CD4-positive, alpha-beta T cell treated with Interleukin-1 beta for 1 hour (primary cell): ENCODE measurements at places on chromosomes 13 and 19.

- no peak for DNase-seq
Observed at GRCh38 chr13:93751117-93751516, 524.5 kb downstream of the GPC6 start.

- no peak for DNase-seq
Observed at GRCh38 chr19:41783612-41784011, 12.8 kb upstream of the CEACAM3 start.

DNA sequence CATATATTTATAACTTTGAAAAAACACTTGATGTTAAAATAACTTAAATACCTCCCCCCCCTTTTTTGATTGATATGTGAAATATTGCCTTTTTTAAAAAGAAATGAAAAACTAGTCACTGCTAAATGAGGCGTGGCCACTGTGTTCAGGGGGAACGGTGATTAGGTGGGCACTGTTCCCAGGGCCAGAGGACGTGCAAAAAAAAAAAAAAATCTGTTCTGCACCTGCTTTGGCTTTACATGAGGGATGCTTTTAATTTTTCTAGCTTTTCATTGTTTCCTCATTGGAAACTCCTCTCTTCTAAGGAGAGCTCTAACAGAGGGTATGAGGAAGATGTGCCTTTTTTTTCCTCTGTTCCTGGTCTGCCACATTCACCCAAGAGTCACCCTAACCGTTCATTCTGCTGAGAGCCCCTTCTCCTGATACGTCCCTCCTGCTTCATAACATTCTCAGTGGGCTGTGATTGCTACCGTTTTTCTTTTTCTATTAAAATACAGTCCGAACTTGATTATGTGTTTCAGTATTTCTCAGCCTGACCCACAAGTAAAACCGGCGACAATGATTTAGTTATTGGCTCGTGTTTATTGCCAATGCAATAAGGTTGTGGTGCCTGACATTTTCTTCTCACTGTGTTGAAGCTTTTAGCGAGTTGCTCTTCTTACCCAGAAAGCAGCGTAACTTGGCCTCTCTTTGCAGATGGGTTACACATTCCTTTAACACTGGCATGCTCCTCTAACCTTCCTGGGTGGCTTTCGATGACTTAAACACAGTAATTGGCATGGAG, 64.8 kb upstream of the ZNF536 start:
- no peak for DNase-seq

DNA sequence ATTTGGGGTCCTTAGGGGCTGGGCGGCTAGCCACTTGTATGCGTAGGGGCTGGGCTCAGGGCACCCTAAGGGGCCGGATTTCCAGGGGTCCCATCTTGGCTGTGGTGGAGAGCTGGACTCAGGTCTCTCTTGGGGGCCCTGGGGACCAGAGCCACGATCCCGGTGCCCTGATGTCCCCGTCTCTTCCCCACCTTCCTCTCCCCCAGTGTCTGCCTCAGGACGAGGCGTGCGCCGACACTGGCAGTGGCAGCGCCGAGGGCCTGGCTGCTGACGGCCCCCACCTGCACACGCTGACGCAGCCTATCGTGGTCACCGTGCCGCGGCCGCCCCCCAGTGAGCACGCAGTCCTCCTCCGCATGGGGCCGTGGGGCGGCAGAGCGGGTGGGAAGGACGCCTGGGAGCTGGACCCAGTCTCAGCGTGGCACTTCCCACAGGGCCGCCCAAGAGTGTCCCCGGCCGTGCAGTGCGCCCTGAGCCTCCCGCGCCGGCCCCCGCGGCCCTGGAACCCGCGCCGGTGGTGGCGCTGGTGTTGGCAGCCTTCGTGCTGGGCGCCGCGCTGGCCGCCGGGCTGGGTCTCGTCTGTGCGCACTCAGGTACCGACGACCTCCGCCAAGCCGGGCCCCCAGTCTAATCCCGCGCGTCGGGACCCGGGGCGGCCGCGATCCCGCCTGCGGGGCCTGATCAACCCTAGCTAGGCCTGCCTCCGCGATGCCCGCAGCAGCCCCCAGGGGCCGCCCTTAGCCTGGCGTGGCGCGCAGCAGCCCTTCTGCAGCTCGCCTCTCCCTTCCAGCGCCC, 2.7 kb upstream of the SNAPC2 start:
- DNase-seq: peak; percentile 62

GRCh38 chr13:37490176-37490779, 108.3 kb downstream of the POSTN start:
- no peak for DNase-seq

- DNase-seq: no peak
Observed at GRCh38 chr13:105732806-105733529, 802.5 kb downstream of the EFNB2 start.

DNA sequence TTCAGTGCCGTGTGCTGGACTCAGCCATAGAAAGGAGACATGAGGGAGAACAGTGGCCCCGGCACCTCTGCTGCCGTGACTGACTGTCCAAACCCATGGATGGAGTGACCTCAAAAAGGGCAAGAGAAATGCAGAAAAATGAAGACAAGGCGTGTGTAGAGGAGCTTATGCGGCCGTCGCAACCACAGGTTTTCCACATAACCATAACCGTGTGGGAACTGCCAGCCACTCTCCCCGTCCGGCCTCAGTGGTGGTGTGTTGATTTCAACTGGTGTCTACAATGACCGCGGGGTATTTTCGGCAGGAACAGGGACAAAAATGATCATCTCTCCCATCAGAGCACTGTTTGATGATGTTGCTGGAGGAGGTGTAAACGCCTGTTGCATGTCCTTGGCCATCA, 42.9 kb upstream of the F7 start:
- no peak for DNase-seq

DNA sequence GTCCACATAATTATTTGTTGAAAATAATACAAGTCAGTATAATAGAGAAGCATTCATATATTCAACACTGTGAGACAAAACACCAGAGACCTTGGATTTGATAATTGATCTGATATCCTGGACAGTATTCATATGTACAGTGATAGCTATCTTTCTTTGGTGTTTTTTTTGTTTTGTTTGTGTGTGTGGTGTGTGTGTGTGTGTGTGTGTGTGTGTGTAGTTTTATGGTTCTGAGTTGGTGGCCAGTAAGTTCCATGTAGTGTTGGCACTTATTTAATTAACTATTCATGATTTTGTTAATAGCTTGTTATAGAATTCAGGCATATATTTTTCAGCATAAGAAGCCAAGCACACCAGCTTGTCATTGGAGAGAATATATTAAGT, 1.6 kb upstream of the ANGPTL6 start:
- DNase-seq: no peak

DNA sequence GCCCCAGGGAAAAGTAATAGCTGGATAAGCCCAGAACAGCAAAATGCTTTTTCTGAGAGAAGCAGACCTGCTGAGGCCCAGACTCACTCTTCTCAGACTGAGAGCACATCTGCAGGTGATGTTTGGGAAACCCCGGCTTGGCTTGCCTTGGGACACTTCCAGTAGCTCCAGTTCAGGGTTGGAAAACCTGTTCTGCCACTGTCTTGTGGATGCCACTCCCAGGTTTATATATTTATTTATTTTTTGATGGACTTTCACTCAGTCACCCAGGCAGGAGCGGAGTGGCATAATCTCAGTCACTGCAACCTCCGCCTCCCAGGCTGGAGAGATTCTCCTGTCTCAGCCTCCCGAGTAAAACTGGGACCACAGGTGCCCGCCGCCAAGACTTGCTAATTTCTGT, 8.0 kb upstream of the SMARCA4 start:
- DNase-seq: no peak

- DNase-seq: no peak
Observed at GRCh38 chr13:106911020-106911419, 343.1 kb upstream of the ARGLU1 start.

DNA sequence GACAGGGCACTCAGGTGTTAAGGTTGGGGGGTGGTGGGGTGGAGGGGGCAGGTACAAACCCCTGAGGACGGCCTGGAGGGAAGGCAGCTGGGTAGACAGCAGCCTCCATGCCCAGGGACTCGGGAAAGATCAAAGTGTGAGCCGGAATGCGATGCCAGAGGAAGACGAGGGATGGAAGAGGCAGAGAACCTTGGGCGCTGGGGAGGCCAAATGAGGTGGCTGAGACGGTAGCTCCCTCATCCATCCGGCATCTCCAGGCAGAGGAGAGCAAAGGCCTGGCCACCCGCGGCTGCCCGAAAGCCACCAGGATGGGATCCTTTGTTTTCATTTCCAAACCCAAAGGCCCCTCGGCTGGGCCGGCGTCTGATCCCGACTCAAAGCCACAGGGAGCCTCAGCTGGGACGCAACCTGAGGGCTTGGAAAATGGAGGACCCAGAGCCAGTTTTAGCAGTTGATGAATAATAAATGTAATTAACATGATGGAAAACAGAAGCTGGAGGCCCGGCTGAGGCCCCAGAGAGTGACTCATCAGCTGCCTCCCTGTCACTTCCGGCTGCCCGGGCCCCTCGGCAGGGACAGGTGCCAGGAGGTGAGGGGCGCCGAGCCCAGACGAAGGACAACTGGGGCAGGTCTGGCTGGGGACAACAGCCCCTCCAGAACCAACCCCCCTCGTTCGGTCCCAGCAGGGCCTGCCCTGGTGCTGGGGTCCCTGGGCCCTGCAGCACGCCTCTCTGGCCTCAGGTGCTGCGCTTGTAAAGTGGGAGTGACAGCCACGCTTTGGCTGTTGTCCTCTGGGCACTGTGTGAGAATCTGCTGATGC, 61.6 kb downstream of the CEBPG start:
- no peak for DNase-seq

GRCh38 chr13:36275190-36276002, 22.2 kb downstream of the CCDC169 start:
- peak; percentile 5 for DNase-seq

- no peak for DNase-seq
Observed at GRCh38 chr13:30337061-30337610, 29.8 kb upstream of the KATNAL1 start.

DNA sequence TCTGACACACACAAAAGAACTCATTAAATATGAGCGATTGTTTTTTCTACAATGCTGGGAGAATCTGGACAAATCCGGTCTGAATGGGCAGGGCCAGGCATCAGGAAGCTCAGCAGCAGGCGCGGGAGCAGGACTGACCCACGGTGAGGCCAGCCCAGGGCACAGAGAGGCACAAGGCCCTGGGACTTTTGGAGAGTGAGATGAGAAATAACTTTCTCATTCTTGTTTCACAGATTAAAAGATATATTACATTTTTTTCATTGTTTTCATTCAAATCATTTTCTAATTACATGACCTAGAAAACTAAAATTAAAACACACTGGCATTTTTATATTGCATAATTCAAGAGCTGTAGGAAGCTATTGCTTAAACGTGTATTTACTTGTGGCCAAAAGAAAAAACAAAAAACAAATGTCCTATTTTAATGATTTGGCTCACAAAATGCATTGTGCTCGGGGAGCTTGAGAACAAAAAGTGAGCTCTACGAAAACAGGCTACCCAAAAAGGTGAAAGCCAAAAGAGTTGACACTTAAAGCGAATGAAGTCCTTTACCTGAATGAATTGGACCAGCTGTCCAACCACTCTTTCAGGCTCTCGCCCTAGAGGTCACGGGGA, 133.1 kb downstream of the TNFRSF19 start:
- DNase-seq: no peak

DNA sequence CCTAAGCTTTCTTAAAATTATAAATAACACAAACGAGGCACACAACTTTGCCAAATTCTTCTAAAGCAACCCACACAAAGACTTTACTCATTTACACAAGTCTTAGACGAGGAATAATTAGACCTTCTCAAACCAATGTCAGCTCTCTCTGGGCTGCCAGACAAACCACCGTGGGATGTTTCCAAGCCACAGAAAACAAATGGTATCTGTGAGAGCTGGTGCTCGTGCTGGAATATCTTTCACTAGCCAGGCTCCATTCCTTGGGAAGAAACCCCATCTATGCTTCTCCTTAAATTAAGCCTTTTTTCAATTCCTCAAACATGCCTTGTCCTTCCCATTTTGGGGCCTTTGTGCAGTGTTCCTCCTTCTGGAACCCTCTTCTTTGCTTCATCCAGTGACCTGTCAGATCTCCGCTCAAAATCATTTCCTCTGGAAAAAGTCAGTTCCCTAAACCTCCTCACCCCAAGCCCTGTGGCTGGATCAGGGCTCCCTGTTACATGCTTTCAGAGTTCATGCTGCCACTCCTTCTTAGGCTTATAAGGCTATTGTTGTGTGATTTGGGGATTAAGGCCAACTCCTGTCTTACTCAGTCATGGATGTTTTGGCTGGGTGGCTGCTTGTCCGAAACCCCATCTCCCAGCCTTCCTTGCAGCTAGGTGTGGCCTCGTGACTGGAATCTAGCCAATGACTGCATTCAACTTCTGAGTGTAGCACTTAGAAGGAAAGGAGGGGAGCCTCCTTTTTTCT, 64.2 kb upstream of the GTF2F2 start:
- DNase-seq: no peak

GRCh38 chr19:52785506-52785905, 1.1 kb downstream of the ZNF600 start:
- DNase-seq: no peak

- DNase-seq: no peak
Observed at GRCh38 chr13:84821261-84821660, 939.0 kb upstream of the SLITRK1 start.

DNA sequence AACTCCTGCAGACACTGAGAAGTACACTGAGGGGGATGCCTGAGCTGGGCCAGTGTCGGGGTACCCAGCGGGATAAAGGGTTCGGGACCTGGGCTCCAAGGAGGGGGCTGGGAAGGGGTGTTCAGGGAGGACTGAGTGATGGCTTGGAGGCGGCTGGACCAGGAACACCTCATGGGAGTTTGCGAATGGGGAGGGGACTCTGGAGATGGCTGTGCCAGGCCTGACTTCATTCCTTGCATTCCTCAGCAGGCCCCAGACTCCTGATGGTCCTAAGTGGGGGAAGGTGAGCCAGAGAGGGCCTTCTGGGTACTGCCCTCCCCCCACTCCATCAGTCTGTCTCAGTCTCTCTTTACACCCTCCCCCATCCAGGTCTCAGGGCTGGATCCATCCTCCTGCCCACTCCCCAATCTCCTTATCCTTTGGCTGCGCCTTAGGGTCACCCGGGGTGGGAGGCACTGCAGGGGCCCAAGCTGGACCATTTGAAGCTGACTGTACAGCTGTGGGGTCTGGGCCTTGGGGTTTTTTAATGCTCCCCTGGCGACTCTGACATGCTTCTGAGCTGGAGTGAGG, 13.8 kb downstream of the PAK4 start:
- DNase-seq: no peak

- no peak for DNase-seq
Observed at GRCh38 chr13:75352641-75353327, 129.2 kb downstream of the TBC1D4 start.

DNA sequence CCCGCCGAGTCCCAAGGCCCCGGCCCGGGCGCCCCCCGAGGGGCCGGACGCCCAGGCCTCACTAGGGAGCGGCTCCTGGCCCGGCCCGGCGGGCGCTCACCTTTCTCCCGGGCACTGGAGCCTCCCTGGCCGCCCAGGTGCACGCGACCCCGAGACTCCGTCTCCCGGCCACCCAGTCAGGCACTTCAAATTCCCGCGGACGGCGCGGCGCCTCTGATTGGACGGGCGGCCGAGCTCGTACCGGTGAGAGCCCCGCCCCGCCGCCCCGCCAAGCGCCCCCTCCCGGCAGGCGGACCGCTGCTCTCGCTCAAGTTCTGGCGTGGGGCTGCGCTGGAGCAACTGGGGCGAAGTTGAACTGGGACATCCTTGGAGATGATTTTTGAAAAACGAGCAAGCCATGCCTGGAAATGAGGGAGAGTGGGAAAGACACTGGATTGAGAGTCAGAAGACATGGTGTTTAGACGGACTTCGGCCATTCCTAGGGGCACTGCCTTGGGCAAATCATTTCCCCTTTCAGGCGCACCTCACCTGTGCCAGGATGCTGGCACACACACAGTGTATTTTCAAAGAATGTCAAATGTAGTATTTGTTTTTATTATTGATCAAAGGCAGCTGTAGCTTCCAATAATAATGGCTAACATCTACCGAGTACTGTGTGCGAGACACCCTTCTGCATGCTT, 485.3 kb downstream of the UQCRFS1 start:
- DNase-seq: peak; percentile 29
